ENCODE measurements at places on chromosomes 6 and 20.
A peak's percentile ranks its signal among the peaks of the same experiment; 100 is the strongest.

- DNase-seq = no peak
Measured at GRCh38 chr20:12911372-12911771, 97.4 kb upstream of the SPTLC3 start.

- DNase-seq = no peak
Measured at GRCh38 chr6:24980507-24981385, 45.0 kb upstream of the RIPOR2 start.

DNA sequence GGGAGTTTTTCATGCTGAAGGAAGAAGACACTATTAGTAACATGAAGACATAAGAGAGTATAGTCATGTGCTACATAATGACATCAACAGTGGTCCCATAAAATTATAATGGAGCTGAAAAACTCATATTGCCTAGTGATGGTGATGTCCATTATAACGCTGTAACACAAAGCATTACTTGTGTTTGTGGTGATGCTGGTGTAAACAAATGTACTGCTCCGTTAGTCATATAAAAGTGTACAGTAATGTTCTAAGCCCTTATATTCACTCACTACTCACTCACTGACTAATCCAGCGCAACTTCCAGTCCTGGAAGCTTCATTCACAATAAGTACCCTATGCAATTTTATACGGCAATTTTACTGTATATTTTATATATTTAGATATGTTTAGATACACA lies 26.8 kb upstream of the ASF1A start:
- no peak for DNase-seq

GRCh38 chr6:98116455-98116854 lies 717.9 kb upstream of the POU3F2 start:
- DNase-seq = no peak

DNA sequence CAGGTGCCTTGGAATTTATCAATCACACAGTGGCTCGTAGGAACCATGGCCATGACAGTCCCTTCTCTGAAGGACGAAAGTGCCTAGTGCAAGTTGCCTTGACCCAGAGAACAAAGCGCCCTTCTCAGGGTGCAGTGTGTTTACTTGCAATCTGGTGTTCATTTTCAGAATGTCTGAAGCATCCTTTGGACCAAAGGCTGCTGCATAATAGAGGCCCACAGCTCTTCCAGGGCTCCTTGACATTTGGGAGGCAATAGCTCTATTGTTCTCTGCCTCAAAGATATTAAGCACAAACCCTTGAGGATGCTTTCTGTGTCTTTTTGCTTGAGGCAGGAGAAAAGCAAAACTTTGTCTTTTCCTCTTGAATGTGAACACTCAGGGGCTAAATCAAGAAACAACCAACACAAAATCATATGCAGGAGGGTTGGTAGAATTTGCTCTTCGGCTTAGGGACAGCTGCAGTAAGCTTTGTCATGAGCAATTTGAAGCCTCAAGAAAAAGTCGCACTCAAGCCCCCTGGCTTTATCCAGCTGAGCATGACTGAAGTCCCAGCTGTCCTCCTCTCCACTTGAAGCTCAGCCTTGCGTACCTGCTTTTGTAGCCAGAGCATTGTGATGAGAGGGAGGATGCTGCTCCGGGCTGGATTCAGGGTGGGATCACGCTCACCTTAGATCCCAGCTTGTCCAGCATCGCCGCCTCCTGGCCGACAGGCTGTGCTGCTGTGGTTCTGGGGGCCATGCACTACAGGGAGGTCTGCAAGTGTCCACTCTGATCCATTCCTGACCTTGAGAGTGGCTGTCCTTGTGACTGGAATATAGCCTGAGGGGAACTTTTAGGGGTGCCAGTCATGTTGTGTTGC lies 495.4 kb downstream of the CDH26 start:
- no peak for DNase-seq

GRCh38 chr6:44630125-44631028 lies 242.9 kb downstream of the CDC5L start:
- no peak for DNase-seq

DNA sequence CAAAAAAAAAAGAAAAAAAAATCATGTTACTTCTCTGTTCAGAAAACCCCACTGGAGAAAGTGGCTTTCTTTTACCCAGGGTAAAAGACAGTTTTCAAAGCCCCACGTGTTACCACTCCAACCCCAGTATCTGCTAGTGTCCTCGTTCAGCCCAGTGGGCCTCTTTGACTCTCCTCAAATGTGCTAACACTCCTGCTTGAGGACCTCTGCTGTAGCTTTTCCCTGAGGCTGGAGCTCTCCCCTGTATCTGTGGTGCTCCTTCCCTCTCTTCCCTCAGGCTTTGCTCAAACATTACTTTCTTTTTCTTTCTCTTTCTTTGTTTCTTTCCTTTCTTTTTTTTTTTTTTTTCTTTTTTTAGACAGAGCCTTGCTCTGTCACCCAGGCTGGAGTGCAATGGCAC lies 15.3 kb downstream of the SEC23B start:
- DNase-seq = no peak

DNA sequence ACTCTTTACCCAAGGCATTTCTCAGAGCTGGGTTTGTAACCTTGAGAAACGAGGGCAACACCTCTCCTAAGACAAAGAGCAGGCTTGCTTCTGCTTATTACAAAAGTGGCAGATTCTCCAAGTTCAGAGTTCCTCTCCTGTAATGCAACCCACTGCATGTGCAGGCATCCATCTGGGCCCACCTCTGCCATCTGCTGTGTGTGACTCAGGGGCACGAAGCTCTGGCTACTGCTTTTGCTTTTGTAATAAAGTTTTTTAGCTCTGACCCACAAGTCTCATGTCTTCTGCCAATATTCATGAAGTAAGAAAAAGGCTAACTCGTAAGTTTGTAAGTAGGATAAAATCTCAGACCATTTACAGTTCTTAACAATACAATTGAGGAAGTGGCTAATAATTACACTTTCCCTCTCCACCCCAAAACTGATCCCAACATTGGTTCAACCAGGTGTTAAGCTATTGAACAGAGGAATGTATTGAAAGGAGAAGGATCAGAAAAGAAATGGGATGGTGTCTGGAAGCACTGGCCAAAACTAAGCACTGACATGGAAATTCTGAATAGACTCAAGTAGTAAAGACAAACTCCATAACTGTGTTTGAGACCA lies 51.7 kb upstream of the SMLR1 start:
- DNase-seq = no peak

GRCh38 chr20:2002365-2002764 lies 8.5 kb upstream of the PDYN start:
- no peak for DNase-seq

- no peak for DNase-seq
Measured at GRCh38 chr6:16105854-16106253, 23.0 kb upstream of the MYLIP start.

- no peak for DNase-seq
Measured at GRCh38 chr20:32036252-32036651, 15.8 kb upstream of the HCK start.

DNA sequence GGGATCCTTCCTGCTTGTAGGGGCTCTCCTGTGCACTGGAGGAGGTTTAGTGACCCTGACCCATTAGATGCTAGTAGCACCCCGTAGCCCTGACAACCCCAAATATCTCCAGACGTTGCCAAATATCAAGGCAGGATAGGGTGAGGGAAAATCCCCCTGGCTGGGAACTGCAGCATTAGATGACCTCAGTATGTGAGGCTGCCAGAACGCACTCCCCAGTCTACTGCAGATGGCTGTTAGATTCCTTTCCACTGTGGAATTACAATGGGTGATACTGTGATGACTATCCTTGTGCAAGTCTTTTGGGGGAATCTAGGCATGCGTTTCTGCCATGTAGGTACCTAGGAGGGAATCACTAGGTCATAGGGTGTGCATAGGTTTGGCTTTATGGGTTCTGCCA lies 226.3 kb upstream of the KCNG1 start:
- no peak for DNase-seq

DNA sequence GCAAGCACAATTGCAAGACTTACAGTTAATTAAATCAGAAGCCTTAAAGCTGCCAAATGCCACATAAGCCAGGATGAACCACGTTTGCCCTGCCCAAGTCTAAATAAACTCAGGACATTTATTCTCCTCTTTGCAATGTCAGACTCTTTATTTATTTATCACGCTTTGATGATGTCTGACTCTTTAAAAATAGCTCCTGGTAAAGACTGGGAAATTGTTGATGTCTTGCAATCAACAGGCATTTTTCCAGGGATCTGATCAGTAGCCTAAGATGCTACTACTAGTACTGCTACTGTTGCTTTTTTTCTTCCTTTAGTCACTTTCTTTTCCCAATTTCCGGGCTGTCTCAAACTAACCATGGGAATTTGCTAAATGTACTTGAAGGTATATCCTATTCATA lies 365.8 kb upstream of the MARCKS start:
- no peak for DNase-seq

- no peak for DNase-seq
Measured at GRCh38 chr20:41314386-41314785, 3.1 kb downstream of the ZHX3 start.

DNA sequence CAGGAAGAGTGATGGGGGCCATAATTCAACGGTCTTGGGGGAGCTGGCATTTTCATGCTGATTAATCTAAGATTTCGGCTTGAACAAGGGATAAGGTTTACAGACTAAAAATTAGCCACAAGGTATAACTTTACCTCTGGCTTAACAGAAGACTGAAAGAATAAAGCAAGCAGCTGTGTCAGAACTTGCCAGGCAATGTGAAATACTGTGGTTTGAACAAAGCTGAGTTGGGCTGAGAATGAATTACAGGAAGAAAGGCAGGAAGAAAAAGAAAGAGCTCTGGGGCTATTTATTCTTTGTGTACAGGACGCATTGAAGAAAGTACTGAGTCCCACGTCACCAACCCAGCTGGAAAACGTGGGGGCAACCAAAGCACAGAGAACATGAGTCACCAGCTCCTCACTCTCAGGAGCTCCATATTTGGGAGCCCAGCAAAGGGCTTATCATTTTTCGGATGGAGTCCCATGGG lies 121.5 kb upstream of the NEDD9 start:
- peak; percentile 89 for DNase-seq

GRCh38 chr6:125215252-125215819 lies 61.8 kb downstream of the TPD52L1 start:
- no peak for DNase-seq

GRCh38 chr6:3873051-3873450 lies 23.9 kb downstream of the FAM50B start:
- DNase-seq = no peak
